ENCODE measurements at places on chromosomes 16 and 17.

GRCh38 chr16:72848759-72849664, 198.9 kb downstream of the ZFHX3 start:
- DNase-seq = no peak

GRCh38 chr16:27387724-27388123, 14.2 kb upstream of the IL21R start:
- DNase-seq = no peak

DNA sequence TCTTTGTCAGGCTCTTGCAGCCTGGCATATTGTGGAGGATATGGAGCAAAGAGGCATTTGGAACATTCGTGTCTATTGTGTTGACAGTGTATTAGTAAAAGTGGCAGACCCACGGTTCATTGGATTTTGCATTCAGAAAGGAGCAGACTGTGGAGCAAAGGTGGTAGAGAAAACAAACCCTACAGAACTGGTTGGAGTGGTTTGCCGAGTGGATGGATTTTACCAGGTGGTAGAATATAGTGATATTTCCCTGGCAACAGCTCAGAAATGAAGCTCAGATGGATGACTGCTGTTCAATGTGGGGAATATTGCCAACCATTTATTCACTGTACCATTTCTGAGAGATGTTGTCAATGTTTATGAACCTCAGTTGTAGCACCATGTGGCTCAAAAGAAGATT, 44.5 kb downstream of the EFCAB13 start:
- DNase-seq = no peak

- no peak for DNase-seq
These were observed 101.7 kb downstream of the CHD9 start for GRCh38 chr16:53156516-53156915.

DNA sequence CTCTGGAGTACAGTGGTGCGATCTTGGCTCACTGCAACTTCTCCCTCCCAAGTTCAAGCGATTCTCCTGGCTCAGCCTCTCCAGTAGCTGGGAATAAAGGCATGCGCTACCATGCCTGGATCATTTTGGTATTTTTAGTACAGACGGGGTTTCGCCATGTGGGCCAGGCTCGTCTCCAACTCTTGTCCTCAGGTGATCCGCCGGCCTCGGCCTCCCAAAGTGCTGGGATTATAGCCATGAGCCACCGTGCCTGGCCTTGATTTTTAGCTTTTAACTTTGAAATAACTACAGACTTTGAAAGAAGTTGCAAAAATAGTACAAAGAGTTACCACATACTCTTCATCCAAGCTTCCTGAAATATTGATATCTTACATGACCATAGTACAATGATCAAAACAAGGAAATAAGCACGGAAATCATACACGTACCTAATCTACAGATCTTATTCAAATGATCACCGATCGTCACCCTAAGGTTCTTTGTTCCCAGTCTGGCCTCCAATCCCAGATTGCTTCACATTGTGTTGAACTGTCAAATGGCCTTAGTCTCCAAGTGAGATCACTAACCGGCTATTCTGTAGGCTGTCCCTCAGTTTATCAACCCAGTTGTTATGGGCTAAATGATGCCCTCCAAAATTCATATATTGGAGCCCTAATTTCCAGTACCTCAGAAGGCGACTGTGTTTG, 18.4 kb downstream of the NPIPA1 start:
- peak; percentile 38 for DNase-seq

DNA sequence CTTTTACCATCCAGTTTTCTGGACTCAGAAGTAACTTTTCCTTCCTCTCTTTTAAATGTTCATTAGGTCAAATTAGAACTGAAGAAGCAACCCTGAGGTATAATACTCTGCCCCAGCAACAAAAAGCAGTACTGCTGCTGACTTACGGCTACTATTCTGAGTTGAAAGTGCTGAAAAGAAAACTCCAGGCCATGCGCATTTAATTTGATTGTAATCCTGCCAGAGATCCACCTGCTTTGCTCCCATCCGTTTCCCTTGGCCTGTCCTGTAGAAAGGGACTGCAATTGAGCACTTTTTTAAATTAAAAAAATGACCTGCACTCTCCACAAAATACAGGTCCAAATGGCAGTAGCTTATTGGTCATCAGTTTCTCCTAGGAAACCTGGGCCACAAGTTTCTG, 61.6 kb downstream of the PITPNC1 start:
- peak; percentile 52 for DNase-seq

GRCh38 chr17:49913226-49914095, 55.5 kb upstream of the DLX4 start:
- no peak for DNase-seq

- DNase-seq = peak; percentile 94
These were observed 19.4 kb downstream of the CEP295NL start for GRCh38 chr17:78883533-78884131.

- DNase-seq = no peak
These were observed 35.7 kb upstream of the DHRS7B start for GRCh38 chr17:21090902-21091618.

DNA sequence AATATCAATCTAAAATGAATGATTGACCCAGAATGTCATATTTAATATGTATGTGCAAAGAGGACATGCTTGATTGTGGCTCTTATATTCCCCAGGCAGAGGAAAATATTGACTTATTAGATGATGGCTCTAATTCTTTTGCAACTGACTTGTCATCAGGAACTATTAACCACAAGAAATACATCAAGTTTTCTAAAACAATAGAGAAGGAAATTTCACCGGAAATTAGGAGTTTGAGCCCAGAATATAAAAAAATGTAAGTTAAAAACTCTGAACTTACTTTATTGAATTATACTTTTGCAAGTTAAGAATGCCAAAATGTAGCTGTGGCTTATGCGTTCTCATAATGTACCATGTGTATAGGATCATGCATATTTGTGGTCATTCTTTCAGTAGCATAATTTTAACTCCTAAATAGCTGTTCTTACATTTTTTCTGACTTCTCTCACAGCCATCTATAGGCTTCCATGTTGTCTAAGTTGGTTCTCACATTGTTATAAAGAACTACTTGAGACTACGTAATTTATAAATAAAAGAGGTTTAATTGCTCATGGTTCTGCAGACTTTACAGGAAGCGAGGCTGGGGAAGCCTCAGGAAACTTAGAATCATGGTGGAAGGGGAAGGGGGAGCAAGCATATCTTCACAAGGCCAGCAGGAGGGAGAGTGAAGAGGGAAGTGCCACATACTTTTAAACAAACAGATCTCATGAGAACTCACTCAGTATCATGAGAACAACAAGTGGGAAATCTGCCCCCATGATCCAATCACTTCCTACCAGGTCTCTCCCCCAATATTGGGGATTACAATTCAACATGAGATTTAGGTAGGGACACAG, 11.6 kb downstream of the EFCAB13 start:
- no peak for DNase-seq

DNA sequence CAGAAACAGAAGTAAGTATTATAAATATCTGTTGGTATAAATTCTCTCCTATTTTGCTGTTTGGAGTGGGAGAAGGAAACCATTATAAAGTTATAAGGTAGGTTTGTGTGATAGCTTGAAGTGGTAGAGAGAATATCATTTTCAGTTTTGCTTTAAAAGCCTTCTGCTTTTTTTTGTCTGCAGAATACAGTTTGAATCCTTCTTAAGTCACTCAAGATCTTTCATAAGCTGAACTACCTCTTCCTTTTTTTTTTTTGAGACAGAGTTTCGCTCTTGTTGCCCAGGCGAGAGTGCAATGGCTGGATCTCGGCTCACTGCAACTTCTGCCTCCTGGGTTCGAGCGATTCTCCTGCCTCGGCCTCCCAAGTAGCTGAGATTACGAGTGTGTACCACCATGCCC, 9.0 kb downstream of the ATAD5 start:
- DNase-seq = no peak

GRCh38 chr17:31744511-31744951, 114.5 kb downstream of the COPRS start:
- no peak for DNase-seq

DNA sequence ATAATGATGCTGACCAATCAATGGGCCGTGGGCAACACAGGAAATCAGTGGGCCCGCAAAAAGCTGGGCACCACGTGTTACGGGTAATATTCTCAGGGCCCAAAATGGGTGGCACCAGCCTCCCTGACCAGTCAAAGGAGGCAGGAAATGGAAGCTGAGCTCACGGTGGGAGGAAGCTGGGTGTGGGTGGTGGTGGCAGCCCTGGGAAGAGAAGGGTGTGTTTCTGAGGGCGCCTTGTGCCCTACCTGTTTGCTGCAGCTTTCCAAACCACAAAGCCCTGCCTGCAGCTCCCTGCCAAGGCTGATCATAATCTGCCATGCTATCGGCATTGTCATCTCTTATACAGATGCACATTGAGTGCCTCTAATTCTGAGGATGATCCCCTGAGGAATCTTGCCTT, 457.9 kb downstream of the SLC39A11 start:
- no peak for DNase-seq

- peak; percentile 36 for DNase-seq
These were observed 4.7 kb upstream of the CHMP6 start for GRCh38 chr17:80986816-80987475.

DNA sequence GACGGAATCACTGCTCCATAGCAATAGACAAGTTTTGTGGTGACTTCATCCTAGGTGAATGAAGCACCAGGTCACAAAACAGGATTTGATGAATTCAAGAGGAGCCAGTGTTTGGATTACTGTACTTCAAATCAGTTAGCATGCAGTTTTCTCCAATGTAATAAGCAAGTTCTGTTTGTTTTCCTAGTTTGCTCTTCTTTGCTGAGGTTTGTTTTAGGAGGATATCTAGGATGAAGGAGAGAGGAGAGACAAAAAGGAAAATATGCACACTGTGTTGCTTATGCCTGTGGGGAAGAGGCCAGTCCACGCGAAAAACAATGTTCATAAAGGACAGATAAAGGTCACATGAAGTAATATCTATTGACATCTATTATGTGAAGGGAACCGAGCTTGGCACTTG, 9.0 kb downstream of the KRT37 start:
- no peak for DNase-seq

DNA sequence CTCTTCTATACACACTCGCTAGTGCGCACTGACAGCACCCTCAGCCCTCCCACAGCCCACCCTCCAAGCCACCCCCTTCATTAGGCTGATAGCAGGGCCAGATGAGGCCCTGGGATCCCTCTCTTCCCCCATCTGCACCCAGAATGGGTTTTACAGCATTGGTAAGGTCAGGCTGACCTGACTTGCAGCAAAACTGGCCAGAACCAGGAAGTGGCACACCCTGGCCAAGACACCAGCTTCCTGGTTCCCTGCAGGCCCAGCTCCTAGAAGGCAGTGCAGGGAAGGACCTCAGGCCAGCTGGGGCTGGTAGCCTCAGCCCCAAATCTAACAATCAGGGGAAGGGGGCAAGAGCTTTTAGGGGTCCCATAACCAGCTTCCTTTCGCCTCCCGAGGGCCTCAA, 50.0 kb upstream of the MRPS23 start:
- no peak for DNase-seq

GRCh38 chr17:51742571-51742970, 415.9 kb downstream of the CA10 start:
- no peak for DNase-seq

DNA sequence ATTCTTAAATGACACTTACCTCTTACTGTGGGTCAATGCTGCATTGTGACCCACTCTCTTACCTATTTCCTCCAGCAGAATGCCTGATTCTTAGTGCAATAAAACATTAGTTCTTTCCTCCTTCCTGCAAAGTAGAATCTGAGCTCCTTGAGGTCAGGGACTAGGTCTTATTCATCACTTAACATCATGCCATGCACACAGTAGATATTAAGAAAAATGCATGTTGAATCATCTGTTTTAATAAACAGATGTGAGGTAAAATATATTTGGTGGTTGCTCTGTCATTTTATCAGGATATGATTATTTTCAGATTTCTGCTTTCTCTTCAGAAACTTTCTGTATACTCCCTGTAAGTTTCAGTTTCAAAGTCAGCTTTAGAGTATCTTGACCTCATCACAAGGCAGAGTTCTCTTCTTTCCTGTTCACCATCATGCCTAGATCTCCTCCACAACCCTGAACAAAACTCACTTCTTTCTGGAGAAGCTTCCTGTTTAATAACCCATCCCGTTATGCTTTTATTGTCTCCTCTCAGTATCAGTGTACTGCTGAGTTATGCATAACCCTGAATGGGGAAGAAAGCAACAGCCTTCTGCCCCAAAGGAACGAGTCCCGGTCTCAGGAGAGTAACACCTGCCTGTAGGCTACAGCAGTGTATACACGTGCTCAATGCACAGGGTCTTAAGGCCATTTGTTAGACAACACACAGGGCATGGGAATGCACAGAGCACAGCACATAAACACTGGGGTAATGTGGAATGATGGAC, 30.3 kb upstream of the SUPT4H1 start:
- DNase-seq = no peak

DNA sequence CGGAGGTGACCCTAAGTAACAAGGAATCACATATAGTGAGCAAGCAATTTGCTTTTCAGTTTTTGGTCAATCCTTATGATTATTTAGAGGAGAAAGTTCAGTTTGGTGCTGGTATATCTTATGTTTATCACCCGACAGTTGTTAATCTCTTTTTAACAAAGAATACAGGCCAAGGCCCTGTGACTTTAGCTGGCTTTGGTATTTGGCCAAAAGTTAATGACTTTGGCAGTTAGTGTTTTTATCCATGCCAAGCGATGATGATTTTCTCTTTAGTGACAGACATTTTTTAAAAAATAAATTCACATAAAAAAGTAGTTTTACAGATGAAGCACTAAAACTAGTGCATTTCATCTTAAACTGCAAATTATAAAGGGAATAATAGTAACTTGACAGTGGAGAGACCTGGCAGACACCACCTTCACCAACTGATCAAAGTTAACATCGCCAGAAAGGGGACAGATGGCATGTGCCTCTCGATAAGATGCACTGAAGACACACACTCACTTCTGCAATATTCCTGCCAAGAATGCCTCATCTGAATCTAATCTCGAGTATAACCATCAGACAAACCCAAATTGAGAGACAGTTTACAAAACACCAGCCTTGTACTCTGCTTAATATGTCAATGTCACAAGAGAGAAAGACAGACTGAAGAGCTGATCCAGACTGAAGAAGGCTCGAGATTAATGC, 6.9 kb downstream of the DEXI start:
- no peak for DNase-seq

GRCh38 chr17:50201276-50201854, at the start of gene COL1A1:
TSS of gene COL1A1 (minus strand) at chr17:50201631. CDS start at chr17:50201513, 118 bp downstream.
- peak; percentile 88 for DNase-seq

DNA sequence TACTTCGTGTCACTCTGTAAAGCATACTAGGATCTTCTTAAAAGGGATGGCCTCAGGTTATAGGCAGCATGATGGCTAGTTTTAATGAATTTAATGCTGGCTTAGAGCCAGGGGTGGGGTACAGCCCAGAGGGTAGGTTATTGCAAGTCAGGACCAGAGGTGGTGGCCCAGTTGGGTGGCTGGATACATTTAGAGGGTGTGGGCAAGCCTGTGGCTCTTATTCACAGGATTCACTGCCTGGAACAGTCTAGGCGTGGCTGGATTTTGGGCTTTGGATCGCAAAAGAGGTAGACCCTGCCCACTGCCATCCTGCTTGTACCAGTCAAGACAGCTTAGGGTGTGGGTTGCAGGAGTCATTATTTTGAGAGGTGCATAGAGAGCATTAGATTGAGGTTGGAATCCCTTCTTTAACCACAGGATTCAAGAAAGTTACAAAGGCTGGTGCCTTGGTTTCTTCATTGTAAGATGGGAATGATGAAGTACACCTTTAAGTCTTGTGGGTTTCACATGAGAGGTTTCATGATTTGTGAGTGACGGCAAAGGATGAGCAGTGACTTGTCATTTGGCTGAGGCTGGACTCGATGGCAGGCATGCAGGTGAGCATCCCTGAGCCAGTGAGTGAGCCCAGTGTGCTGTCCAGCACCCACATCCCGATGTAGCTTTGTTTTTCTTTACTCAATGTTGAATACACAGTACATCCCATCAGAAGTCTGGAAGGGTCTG, 85.2 kb downstream of the KSR1 start:
- no peak for DNase-seq

All from H7 (cell line).